Tongue (tissue), 3 donors: ENCODE measurements at places on chromosomes 7 and 10. TPM values are rescaled to one million over a fixed set of nuclear protein-coding genes. Genes with fewer than 3 reads are reported as not detected.

Gene TSPAN33
- total RNA-seq: 20.8 TPM

Gene BAG3
- 27.5 TPM for total RNA-seq

Gene TMEM178B
- total RNA-seq: 2.5 TPM

Gene TEX47
- total RNA-seq: not detected

Gene TSPAN14
- 40.5 TPM for total RNA-seq

Gene IFIT1B
- 0.92 TPM for total RNA-seq

Gene HOGA1
- total RNA-seq: 7.3 TPM

Gene ZNF277
- total RNA-seq: 32.5 TPM

Gene PUS7
- 9.8 TPM for total RNA-seq

Gene ELFN1
- 4.3 TPM for total RNA-seq

Gene HOXA10
- not detected for total RNA-seq

Gene ADAP1
- total RNA-seq: 1.6 TPM

Gene DDC
- not detected for total RNA-seq
